T-cell (primary cell): ENCODE measurements at places on chromosomes 1 and 21.
A peak's percentile ranks its signal among the peaks of the same experiment; 100 is the strongest.

DNA sequence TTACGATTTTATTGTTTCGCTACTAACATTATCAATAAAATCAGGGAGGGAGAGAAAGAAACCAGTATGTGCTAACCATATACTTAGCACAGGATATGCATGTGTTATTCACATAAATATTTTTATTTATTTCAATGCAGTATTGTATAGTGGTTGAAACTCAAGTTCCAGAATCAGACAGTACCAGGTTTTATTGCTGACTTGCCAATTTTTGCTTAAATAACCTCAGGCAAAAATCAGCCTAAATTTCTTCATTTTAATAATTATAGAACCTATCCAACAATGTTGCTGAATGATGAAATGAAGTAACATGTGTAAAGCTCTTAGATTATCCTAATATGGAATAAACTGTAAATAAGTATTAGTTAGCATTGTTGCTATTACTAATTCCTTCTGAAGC, 61.4 kb upstream of the LRRC7 start:
- DNase-seq, result no peak

DNA sequence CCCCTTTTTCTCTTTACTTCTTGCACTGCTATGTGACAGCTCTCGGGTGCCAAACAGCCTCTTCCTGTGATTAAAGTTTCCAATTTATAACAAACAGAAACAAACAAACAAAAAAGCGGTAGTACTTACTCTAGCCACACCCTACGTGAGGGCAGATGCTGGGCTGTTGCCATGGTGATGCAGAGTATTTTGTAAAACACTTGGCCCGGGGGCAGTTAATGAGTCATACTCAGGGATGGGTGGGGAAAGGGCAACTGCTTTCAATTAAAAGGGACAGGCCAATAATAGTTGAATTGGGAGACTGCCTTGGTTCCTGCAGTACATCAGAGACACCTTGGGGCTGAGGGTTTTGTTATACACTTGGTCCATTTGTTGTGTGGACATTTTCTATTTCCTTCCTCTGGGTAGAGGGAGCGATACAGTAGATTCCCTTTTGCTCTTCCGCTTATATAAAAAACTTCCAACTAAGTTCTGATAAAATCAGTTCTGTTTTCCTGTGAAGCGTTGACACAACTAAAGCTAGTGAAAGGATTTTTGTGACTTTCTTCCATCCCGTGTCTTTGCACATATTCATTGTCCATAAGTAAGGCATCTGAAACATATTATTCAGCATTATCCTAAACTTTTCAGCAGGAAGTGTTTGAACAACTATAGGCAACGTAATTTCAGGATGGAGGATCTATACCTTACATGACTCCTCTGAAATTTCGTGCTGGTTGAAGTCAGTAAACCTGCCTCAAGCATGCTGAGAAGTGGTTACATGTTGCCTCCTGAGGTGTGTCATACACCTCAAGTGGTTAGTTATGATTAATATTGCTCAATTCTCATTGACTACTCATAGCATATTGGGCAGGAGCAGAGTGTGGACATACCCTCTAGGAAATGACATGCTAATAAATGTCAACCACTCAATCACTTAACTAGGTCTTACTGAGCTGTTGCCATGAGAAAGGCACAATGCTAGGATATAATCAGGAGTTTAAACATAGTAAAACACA, 36.7 kb upstream of the THEM4 start:
- DNase-seq, result peak; percentile 82

GRCh38 chr1:5109633-5110032, 455.2 kb downstream of the AJAP1 start:
- DNase-seq, result no peak

GRCh38 chr1:102431253-102431652, 434.5 kb upstream of the OLFM3 start:
- DNase-seq, result no peak

DNA sequence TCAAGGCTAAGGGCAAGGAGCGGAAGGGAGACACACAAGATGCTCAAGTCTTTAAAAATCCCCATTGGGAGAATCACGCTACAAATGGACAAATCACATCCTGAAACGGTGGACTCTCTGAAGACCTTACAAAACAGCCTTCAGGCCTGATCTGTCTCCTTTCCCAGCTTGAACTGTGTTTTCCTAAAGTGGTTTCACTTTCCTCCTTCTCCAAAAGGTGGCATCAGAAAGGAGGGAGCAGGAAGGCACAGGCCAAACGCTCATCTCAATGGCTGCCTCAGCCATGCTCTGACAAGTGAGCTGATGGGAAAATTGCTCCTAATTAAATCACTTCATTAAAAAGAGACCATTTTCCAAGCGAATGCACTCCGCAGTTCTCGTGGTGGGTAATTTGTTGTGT, 47.7 kb downstream of the UTP25 start:
- no peak for DNase-seq

- DNase-seq, result no peak
These were observed 3.8 kb downstream of the ACBD6 start for GRCh38 chr1:180498594-180498993.
